ENCODE measurements at places on chromosomes 1 and 21.

- no peak for DNase-seq
These were observed 1676.7 kb downstream of the MRPL39 start for GRCh38 chr21:23930565-23930964.

DNA sequence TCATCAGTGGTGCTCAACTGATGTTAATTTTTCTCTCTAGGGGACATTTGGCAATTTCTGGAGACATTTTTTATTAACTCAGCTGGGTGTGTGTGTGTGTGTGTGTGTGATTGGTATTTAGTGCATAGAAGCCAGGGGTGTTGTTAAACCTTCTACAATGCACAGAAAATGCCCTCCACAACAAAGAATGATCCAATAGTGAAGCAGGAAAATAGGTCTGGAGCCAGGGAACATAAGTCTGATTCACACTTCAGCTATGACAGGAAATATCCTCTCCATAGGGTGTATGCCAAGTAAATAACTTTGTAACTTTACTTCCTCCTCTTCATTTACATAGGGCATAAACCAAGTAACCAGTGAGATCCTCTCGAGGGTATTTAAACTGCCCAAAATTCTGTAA, 25.1 kb upstream of the TMEM61 start:
- DNase-seq = no peak

DNA sequence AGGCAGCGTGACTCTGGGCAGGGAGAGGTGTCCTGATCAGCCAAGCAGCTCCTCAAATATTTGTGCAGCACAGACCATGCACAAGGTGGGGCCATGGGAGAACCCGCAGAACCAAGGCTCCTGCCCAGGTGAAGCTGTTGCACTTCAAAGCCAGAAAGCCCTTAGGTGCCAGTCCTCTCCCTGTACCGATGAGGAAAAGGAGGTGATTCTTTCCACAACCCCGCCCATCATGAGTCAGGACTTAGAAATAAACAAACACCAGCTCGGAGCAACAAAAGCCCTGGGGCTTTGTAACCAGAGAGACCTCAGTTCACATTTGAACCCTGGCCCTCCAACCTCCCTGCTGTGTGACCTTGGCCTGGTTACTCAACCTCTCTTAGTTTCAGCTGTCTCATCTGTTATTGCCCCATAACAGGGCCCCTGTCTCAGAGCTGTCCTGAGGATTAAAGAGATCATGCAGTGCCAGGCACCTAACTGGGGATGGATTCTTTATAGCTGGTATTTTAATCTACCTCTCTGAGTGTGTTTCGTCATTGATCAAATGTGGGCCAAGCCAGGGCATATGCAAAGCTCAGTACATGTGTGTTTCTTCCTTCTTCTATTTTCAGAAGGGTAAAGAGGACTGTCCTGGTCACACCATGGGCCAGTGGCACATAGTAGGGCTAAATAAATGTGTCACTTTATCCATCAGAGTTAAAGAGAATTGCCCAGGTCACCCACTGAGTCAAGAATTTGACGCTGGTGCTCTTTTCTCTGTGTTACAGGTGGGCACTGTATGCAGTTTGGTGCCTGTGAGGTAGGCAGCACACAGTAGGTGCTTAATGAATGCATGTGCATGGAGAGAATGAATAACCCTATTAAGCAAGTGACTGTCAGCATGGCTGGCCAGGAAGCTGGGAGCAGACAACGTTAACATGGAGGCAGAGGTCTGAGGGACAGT, 1.4 kb downstream of the LDLRAD1 start:
- no peak for DNase-seq

GRCh38 chr21:33406493-33406892, 3.3 kb downstream of the IFNGR2 start:
- no peak for DNase-seq

Measured in activated CD4-positive, alpha-beta T cell treated with anti-CD3 and anti-CD28 coated beads, Interleukin-2, amount 50 U/mL, for 4 hours (primary cell).